Hematopoietic multipotent progenitor cell treated with erythropoietin and hydrocortisone succinate and interleukin-3 and kit ligand, for 4 days (in vitro differentiated cells): ENCODE measurements at places on chromosomes 3 and 15.
A peak's percentile ranks its signal among the peaks of the same experiment; 100 is the strongest.

DNA sequence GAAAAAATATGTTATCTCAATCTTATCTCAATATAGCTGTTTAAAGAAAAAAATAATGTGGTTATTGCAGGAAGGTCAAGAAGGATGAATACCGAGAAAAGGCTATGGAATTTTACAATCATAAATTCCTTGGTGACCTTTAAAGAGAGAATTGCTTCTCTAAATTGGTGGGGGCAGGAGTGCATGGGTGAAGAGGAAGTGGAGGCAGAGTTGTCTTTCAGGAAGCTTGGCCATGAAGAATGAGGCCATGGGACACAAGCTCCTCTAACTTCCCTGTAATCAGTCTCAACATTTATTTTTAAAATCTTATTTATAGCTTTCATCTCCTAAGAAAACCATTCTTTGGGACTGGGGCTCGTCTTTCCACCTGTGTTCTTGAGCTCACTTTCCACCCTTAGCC, 22.4 kb upstream of the ALDH1A2 start:
- DNase-seq = no peak

DNA sequence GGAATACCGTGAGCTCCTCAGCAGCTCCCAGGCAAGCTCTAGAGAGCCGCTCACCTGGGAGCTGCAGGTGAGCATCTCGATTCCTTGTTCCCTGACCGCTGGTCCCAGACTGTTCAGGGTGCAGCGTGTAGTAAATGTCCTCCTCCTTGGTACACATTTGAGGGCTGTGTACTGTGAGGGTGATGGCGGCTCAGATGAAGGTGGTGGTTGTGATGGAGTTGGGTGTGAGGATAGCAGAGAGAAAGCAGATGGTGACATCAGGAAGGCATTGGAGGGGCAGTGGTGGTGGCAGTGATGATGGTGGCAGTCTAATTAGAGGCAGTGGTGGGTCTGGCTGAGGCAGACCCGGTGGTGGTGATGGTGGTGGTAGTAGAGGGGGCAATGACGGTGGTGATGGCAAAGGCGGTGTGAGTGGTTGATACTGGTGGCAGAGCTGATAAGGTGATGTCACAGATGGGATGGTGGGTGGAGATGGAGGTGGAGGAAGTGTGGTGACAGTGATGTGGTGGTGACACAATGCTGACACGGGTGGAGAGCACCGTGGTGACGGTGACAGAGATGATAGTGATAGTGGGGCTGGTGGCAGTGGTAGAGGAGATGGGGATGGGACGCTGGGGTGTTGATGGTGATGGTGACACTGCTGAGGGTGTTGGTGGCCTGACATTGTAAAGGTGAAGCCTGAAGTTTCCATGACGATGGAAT, at the start of gene DNAJB8:
TSS of gene DNAJB8 (minus strand) at position 51 of the 702 bp plus-strand sequence. CDS start 3,645 bp downstream, outside the sequence.
- peak; percentile 70 for DNase-seq

DNA sequence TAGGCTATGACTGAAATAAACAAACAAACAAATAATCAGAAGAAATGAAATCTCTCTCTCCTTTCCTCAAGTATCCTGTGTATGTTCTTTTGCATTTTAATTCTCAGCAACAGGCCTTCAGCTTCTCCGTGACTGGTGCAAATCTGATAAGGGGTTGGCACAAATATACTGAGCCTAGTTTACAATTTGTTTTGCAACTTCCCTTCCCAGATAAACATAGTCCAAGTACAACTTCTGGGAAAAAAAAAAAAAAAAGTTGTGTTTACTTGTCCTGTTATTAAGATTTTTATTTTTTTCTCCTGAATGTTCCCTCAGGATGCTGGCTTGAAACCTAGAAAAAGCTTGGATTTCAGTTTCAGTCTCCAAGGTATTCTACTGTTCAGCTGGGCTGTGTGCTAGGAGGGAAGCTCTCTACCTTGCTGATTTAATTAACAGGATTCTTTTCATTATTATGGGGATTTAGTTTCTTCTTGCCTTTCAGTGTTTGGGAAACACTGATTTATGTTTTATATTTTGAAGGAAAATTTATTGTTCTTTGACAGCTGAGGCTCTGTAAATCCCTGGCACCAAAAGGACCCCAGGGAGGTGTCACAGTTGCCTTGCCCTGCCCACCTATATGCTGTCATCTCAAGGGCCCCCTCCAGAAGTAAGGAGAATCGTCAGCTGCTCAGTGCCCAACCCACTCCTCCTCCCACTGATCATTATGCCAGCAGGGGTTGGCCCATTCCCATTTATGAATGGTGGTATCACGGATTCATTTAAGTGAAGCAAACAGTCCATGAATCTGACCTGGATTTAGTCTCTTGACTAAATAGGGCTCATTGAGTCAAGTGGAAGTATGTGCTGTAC, 185.2 kb downstream of the MEIS2 start:
- DNase-seq = no peak

GRCh38 chr3:187919048-187919447, 173.8 kb upstream of the BCL6 start:
- peak; percentile 41 for DNase-seq

DNA sequence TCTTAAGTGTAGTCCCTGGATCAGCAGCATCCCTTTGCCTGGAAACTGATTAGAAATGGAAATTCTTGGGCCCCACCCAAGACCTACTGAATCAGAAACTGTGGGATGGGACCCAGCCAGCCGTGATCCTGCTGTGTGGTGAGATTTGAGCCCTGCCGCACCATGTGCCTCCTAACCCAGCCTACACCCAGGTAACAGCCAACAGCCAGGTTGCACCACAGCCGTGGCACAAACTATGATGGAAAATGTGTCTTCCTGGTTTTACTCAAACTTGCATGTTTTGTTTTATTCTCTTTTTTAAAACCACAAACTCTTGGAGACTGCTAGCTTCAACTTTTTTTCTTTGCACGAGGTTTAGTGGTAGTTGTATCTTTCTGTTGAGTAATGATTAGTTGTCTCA, 2.6 kb downstream of the LIMD1 start:
- peak; percentile 53 for DNase-seq

DNA sequence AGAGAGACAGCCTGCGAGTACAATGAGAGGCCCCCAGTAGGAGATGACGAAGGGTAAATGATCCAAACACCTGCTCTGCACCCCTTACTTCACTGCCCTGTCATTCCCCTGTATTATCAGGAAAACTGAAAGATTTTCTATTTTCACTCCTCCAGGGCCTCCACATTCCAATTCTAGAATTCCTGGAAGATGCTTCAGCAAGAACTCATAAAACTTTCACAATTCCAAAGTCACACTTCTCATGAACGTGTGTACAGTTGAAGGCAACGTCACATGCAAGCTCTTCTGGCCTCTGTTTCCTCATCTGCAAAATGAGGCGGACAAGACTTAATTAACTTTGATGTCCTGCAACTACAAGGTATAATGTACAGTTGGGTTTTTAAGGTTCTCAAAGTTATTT, 62.8 kb upstream of the SPATA12 start:
- DNase-seq = no peak

DNA sequence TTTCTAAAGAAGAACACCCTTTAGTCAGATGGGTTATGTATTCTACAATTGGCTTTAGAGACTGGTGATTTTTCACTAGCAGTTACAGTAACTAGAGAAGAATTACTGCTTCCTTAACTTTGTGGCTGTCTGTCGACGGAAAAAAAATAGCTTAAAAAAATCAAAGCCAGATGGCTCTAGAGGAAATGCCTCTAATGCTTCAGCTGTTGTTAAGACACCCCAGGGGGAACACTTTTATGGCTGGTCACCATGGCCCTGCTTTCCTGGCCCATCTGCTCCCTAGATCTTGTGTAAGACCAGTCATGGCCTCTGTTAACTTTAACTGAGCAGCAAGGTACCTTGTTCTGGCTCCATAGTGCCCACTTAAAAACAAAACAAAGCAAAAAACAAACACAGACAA, 198.6 kb upstream of the PLSCR5 start:
- DNase-seq = no peak

DNA sequence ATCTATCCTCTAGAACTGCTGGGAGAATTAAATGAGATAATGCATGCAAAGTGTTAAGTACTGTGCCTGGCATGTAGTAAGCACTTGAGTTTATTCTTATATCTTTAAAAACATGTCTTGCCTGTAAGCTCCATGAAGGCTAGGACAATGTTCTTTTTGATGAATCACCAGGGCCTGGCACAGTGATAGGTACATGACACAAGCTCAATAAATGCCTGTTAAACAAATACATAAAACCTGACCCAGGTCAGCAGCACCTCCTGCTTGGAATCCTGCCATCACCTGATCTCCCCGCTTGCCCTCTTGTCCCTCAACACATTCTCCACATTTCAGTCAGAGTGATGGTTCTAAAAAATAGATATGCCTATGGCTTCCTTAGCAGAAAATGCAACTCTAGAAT, 186.8 kb downstream of the CHST2 start:
- DNase-seq = no peak

DNA sequence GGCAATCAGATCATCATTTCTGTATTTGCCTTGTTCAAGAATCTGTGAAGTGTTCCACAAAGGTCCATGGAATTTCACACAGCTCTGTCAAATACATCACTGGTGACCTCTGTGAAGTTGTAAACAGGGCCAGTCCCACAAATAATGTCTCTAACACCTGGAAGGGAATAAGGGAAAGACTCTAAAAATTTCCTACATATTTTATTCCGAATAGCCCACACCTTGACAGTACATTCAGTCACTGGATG, at the start of gene C3orf49:
TSS of gene C3orf49 (plus strand) at position 149 of the 248 bp plus-strand sequence. CDS start 173 bp downstream, outside the sequence.
- DNase-seq = no peak

DNA sequence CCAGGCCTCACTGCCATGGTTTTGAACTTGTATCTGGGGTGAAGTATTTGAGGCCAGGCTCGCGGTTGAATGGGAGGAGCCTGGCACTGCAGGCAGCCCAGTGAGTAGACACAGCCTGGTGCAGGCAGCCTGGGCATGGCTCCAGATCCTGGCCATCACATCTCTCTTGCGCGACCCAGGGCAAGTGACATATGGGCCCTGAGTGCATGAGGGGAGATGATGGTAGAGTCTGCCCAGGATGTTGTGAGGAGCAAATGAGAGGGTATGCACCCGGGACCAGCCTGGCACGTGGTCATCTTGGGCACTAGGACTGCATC, 103.5 kb downstream of the TBC1D2B start:
- DNase-seq = peak; percentile 86
